Activated T-helper 9 cell treated with anti-CD3 and anti-CD28 coated beads, Interleukin-2, amount 50 U/mL, for 16 hours (primary cell): ENCODE measurements at places on chromosomes 1 and 21.

DNA sequence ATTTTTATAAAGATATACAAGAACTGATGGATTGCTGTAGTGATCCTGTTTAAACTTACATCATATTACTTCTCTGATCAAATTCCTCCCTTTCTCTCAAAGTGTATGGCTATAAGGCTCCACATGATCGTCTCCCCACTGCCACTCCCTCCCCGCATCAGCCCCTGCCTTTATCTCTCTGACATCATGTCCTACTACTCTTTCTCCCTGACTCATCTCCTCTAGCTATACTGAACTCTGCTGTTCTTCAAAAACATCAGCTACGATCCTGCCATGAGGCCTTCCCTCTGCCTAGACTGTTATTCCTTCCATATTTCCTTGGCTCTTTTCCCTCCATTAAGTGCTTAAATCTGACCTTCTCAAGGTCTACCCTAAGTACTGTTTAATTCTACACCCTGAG lies 22.8 kb downstream of the HFM1 start:
- no peak for DNase-seq

DNA sequence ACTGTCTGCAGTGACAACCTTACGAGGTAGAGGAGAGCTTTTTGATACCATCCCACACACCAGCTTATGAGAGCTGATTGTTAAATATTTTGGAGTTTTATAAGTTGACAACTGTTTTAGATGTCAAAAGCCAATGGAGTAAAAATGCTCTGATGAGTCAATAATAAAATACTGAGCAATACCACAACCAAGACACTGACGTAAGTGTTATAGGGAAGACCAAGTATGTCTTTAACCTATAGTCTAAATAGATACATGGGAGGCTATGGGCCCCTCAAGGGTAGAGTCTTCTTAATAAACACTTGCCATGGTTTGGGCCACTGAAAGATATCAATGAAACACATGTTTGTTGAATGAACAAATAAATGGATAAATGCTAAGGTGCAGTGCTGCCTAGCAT lies 49.2 kb downstream of the DUSP10 start:
- DNase-seq = no peak

- DNase-seq = no peak
Observed at GRCh38 chr1:52532731-52533327, 20.1 kb downstream of the TUT4 start.

GRCh38 chr1:206633708-206634121 lies 1.6 kb upstream of the DYRK3 start:
- DNase-seq = no peak

GRCh38 chr1:180002437-180002836 lies 47.8 kb downstream of the CEP350 start:
- DNase-seq = no peak

- no peak for DNase-seq
Observed at GRCh38 chr1:234768171-234768568, 158.2 kb upstream of the IRF2BP2 start.

DNA sequence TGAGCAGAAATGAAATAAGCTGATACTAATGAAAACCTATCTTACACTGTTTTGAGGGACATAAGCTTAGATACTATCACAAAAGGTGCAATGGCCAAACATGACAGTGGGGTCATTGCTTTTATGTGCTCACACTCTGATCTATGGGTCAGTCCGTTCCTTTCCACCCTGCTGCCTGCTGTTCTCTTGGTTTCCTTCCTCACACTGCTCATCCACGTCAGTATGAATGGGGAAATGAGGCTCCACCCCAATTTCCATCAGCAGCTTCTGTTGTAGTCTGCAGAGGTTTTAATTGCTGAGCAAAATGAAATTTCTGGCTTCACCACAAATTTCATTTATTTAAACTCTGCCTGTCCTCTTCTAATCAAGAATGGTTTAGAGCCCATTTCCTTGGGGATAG lies 155.2 kb downstream of the GABPA start:
- no peak for DNase-seq

- no peak for DNase-seq
Observed at GRCh38 chr1:150236614-150237100, 745 bp upstream of the ANP32E start.

DNA sequence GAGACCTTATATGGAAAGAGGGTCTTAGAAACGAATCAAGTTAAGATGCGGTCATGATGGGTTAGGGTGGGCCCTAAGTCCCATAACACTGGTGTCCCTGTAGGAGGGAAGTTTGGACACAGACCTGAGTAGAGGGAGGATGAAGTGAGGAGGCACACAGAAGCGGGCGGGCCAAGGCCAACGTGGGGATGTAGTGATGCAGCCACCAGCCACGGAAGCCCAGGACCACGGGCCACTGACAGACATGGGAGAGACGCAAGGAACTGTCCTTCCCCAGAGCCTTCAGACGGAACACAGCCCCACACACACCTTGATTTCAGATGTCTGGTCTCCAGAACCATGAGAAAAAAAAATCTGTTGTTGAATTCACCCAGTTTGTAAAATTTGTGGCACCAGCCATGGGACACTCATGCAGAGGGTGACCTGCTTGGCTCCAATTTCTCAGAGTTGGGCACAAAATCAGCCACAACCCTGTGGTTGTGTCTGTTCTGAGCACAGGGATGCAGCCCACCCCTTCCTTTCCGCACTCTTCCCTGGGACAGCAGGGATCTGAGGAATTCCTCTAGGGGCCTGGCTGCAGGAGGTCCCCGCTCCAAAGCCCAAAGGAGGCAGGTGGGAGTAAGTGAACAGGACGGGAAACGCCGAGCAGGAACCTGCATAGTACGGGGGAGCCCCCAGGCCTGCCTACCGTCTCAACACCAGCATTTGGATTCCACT lies 61.1 kb downstream of the RIPK4 start:
- no peak for DNase-seq

- no peak for DNase-seq
Observed at GRCh38 chr1:175168782-175169181, 23.8 kb downstream of the KIAA0040 start.

- no peak for DNase-seq
Observed at GRCh38 chr1:218376722-218377121, 31.6 kb downstream of the TGFB2 start.

GRCh38 chr1:117295001-117295400 lies 72.2 kb upstream of the MAN1A2 start:
- no peak for DNase-seq

DNA sequence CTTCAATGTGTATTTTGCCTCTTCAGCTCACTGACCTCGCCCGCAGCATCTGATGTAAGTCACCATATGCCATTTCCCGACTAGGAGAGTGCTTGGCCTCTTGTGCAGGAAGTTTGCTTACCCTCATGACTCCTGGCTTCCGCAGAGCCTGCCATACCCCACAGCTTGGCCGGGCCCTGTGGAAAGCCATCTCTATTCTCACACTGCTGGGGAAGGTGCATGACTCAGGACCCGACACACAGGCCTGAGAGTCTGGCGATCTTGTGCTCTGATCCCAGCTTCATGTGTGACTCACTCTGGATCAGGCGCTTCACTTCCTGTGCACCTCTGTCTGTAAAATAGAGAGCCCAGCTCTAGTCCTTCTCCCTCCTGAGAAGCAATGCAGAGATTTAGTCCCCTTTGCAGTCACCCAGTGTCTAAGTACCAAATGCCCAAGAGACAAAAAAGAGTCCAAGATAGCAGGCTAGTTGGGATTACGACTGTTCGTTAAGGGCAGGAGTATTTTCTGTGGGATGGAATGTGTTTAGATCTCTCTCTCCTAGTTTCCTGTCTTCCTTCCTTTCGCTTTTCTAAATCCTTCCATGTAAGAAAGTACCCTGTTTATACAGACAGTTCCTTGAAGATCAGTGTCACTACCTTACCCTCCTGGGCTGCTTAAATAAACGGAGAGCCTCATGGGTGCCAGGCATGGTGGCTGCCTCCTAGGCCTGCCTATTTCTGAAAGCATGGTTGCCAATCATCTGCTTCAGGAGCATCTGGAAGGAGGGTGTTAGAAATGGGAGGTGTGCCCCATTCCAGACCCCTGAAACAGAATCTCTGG lies 62.8 kb upstream of the KIF26B start:
- no peak for DNase-seq

DNA sequence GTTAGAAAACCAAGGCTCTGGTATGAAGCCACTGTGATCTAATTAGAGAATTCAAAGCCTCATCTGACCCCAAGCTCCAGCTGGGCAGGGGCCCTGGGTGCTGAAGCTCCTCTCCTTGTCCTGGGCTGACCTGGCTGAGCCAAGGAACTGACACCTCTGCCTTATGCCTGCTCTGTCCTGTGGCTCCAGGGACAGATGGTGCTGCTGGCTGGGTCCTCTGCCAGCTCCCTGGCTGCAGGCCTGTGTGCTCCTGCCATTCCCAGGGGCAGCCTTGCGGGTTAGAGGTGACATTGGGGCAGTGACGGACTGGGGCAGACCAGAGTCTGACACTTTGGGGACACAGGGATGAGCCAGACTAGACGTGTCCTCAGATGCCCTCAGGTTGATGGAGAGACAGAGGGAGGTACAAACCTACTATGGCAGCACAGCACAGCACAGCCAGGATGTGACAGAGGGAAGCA lies 11.8 kb downstream of the ACOT11 start:
- no peak for DNase-seq

GRCh38 chr1:41474490-41475271 lies 9.8 kb downstream of the EDN2 start:
- no peak for DNase-seq

GRCh38 chr1:7948960-7949359 lies 8.3 kb upstream of the TNFRSF9 start:
- no peak for DNase-seq

- DNase-seq = no peak
Observed at GRCh38 chr1:184161071-184161698, 109.7 kb downstream of the TSEN15 start.

- DNase-seq = no peak
Observed at GRCh38 chr1:207397525-207397926, 56.6 kb upstream of the CR2 start.

DNA sequence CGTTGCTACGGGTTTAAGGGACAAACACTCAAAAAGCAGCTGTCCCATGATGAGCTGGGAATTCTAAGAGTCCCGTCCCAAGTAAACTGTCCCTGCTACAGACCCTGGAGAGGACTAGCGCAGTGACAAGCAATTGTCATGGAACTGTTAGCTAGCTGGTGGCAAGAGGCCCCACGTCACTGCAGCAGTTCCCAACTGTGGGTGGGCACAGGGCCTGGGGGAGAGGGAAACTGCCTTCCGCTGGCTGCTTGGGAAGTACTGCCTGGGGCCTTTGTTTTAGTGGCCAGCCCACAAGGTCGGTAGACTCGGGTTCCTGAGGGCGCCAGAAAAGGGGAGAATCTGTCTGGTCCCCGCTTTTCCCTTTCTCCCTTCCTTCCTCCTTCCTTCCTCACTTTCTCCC lies 97.4 kb downstream of the LACTBL1 start:
- no peak for DNase-seq

DNA sequence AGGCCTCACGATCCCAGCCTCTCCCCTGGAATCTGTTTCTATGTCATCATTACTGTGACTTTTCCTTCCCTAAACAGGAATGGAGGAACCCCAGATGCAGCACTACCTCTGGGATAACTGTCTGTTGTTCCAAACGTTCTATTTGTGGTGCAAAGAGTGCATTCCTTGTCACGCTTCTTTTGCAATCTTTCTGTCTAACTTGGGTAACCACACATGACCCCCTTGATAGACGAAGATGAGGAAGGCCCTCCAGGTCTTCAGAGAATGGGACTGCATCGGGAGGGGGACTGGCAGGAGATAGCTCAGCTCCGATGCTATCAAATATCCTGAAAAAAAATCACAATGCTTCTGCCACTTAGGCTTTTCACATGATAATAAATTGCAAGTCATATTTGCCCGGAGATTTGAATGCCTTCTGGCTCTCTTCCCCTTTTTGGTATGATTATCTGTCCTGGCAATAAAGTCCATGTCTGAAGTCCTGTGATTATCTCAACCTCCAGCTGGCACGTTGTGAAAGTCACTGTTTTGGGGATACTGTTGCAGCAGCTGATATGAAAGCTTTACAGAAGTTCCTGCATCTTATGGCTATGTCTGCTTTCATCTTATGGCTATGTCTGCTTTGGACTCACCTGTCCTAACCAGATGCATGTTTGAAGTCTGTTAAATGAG lies 148.7 kb upstream of the LMO4 start:
- no peak for DNase-seq

- DNase-seq = no peak
Observed at GRCh38 chr1:1285102-1285571, 4.9 kb downstream of the SCNN1D start.

DNA sequence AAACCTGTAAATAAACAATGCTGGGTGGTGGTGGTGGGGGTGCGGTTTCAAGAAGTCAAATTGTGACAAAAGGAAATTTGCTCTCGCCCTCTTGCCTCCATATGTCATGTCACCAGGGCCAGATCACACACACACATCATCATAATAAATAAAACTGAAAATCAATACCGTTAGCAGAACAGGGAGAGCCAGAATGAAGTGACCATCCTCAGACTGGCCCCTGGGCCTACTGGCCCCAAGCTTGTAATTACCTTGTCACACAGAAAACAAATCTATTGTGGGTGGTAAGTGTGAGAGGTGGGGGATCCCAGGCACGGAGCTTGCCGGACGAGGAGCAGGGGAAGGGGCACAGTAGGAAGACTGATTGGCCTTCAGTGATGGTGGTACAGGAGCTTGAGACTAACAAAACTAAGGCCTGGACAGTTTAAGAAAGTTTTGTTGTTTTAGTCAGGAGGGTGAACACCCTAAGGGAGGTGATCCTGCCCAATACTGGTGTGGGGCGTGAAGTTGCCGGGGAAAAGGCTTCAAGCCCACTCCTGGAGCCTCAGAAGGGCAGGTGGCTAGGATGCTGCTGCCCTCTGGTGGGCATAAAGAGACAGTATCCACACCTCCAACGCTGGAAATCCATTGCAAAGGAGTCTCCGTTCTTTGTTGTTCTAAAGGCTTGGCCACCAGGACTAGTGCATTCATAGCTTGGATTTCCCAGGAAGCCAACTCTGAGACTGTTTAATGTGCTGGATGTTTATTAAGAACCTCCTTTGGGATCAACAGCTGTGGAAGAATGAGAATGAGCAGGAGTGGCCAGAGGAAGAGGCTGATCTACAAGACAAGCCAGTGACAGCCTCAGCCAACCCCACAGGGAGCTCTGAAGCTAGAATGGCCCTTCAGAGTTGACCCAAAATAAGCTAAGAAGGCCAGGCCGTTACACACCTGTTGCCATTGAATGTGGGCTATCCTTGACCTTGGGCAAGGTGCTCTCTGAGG lies 8.1 kb upstream of the C1orf216 start:
- peak; percentile 26 for DNase-seq

DNA sequence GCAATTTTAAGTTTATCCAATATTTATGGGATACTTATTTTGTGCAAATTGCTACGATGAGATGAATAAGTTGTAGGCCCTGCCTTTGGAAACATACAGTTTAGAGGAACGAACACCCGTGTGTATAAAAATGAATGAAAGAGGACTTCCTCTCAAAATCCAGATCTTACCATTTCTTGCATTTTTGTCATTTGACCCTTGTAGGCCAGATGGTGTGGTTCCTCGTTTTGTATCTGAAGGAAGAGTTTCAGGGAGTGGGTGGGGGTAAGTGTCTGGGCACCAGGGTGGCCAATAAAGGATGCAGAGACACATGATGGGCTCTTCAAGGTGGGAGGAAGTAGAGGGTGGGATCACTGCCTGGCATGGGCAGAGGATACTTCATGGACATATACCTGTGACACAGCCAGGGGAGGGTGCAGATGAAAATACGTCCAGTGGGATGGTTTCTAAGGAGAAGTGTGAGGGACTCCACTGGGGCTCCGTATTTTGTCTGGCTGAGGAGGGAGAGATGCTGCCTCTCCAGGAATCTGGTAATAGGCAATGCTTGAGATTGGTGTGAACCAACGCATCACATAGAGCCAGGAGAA lies 14.4 kb downstream of the MAPKAPK2 start:
- DNase-seq = no peak
